ENCODE measurements at places on chromosomes 2 and 18. TPM values are rescaled to one million over a fixed set of nuclear protein-coding genes. Genes with fewer than 3 reads are reported as not detected.

Gene UGT1A10
- total RNA-seq, result not detected

Gene TMEM37
- 11.0 TPM for total RNA-seq

Gene SATB2
- 5.1 TPM for total RNA-seq

Gene SP5
- total RNA-seq, result not detected

Gene MYOM1
- total RNA-seq, result 0.78 TPM

Gene GALNT5
- 0.06 TPM for total RNA-seq

Gene PLGLB2
- total RNA-seq, result not detected

Gene CCDC93
- 16.9 TPM for total RNA-seq

Gene CTIF
- 17.8 TPM for total RNA-seq

Gene COLEC11
- 0.47 TPM for total RNA-seq

Data from H1 (cell line).